ENCODE measurements at places on chromosomes 3 and 15.

DNA sequence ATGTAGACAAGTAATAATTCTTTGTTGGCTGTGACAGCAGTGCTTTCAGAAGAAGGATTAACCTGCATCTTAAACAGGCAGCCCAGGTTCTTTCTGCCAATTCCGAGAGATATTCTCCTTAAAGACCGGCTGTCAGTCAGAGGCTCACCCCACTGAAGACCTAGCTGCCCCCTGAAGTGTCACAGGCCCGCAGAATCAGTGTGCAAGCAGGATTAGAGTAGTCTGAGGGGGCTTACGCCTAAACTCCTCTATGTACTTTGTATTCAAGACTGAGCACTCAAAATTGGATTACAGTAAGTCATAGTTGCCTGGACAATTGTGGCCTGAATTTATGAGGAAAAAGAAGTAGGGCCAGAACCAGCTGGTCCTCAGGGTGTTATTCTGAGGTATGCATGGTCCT, 342.9 kb downstream of the CLSTN2 start:
- DNase-seq = no peak

GRCh38 chr3:36941658-36942057, 3.2 kb downstream of the TRANK1 start:
- DNase-seq = no peak

DNA sequence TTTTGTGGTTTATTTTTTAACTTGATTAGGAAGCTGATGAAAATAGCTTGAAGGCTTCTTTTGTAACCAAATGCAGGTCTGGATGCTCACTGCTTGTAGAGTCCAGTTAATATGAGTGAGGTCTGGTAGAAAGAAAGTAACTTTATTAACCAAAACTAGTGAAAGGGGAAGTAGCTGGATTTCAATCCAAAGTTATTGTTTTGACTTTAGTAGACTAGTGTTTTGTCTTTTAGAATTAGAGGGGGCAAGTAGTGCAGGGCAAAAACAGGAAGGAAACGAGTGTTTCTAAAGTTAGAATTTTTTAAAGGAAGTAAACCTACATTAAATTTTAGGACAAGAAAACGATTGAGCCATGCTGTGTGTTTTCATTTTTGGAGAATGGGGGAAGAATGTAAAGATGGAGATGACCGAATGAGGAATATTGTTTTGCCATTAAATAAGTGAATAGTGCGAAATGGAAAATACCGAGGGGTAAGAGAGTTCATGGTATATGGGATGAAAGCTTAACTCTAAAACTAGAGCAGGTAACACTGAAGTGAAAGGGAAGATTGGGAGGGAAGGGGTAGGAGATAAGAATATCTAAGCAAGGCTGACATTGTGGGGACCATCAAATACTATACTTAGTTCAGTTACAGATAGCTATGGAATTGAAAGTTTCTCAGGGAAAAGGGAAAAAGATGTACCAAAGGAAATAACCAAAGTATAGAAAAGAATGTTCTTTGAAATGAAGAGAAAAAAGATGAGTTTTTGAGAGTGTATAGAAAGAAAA, 40.0 kb downstream of the USP3 start:
- no peak for DNase-seq

- no peak for DNase-seq
These were observed 8.6 kb downstream of the SEMA6D start for GRCh38 chr15:47725906-47726305.

DNA sequence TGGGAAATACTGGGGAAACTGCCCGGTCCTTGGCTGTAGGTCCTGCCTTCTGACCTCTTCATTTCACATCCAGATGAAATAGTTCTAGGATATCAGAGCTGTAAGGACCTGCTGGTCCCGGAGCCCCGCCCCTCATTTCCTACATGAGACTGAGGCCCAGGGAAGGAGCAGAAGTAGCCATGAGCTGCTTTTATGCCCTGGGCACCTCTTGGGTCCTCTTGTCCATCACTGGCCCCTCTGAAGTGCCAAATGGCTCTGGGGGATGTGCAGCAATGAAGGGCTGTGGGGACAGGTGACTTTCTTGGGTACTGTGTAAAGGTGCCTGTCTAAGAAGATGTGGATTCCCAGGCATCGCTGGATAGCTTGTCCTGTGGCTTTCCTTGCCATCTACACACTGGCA, 40.3 kb upstream of the ESYT3 start:
- DNase-seq = no peak

DNA sequence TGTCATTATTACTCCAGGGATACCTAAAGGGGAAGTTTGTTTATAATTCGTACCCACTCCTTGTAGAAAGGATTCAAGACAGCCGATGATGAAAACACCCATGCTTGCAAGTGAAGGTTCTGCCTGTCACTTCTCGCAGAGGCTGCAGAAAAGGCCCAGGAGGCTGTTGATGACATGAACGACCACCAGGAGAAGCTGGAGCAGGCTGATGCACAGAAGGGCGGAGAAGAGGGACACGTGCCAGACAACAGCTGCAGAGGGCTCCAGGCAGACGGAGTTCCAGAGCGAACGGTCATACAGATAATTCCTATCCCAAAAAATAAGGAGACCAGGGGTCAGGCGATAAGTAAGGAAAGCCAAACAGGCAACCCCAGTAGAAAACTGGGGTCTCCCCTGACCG, 5.7 kb upstream of the DYNLT2B start:
- no peak for DNase-seq

GRCh38 chr3:126343649-126344035, 13.6 kb downstream of the KLF15 start:
- DNase-seq = no peak

DNA sequence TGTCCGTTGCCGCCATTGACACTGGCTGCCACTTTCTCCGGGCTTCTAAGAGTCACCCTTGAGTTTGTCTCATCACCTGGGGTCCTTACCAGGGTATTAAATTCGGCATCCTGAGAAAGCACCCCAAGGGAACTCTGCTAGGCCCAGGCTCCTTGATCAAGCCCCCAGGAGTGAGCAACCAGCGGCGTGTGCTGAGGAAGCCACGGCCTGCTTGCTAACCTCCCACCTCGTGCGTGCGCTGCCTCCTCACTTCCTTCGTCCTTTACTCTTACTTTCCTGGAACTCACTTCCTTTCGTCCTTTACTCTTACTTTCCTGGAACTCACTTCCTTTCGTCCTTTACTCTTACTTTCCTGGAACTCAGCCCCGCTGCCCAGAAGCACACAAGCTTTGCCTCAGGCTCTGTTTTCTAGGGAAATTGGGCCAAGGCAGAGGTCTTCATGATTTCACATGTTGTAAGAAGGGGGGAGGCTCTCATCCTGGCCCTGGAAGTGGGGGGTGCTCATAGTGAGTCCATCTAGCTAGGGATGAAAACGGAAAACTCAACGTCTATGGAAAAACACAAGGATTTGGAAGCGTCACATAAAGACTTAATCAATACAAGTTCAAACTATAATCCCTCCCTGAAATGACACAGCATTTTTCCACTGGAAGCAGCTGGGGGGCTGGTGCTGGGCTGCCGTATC, 36.7 kb upstream of the BDH1 start:
- DNase-seq = no peak

GRCh38 chr3:48553361-48553760, 3.2 kb downstream of the PFKFB4 start:
- no peak for DNase-seq

DNA sequence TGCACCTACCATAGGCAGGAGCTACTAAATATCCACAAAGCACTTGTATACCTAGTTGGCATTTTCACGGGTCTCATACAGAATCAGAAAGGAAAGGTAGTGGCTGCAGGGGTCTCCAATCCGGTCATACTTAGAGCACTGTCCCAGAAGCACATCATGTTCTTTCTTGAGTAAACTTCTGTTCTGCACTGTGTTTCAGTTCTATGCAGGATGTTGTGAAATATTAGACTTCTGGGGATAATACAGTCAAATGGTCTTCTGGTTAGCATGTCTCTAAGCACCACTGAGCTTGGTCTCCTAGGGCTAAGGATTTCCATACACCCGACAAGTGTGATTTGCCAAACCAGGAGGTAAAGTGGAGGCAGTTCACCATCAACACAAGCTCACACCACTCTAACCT, 27.9 kb downstream of the MINDY4B start:
- no peak for DNase-seq

DNA sequence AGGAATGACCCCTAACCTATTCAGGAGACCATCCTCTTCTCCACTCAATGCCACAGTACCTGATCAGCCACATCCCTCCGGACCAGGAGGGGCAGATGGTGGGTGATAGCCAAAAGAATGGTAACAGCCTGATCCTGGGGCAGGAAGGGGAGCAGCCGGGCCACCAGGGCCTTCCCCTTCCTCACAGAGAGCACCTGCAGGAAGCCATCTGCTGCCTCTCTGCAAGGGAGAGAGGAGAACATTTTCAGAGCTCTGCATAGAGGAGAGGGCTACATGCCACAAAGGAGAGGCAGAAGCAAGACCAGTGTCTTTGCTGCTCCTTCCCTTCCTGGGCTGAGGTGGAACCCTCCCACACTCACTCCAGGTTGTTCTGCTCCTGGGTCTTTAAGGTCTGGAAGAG, 5.5 kb upstream of the SPG11 start:
- no peak for DNase-seq

GRCh38 chr3:38112378-38112761, 24.6 kb downstream of the ACAA1 start:
- no peak for DNase-seq

- no peak for DNase-seq
These were observed 242.6 kb upstream of the AGTR1 start for GRCh38 chr3:148455098-148455497.

- DNase-seq = peak; percentile 33
These were observed at the start of gene MCF2L2 for GRCh38 chr3:183428447-183429211. TSS of gene MCF2L2 (minus strand) at chr3:183428619. CDS start at chr3:183427977, 642 bp downstream.

GRCh38 chr3:45054196-45054857, 28.2 kb downstream of the CLEC3B start:
- no peak for DNase-seq

- DNase-seq = peak; percentile 54
These were observed at the start of gene GASK1A for GRCh38 chr3:42979044-42979972. TSS of gene GASK1A (plus strand) at chr3:42979311. CDS start at chr3:42979643, 332 bp downstream.
